Keratinocyte (primary cell): ENCODE measurements at places on chromosomes 11 and 22.

DNA sequence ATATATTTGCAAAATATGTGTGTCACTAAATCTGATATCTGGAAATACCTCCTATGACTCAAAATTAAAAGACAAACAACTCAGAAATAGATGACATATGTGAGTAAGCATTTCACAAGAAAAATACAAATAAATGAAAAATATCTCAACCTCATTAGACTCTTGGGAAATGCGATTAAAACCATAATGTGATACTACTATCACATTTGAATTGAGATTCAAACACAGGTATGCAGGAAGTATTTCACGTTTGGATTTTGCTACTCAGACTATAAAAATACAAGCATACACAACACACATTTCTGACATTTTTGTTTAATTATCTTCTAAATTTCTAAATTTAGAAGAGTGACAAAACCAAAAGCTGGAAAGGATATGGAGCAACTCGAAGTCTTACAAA is 811.9 kb upstream of the LRRC4C start:
- DNase-seq, result no peak

DNA sequence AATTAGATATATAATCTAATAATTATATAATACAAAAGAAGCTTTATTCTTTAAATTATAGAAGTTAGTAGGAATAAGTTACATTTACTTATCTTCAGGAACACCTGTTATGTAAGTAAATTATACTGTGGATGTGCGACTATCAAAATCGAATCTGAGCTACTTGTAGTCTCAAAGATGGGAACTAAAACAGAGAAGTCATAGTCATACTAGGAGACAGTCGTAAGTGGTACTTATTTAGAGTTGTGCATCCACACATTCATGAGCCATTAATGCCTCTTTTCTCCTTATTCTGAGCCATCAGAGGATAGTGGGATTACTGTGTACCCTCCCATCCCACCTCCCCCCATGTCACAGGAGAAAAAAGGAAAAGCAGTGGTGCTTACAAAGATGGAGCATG is 114.4 kb downstream of the CADM1 start:
- no peak for DNase-seq

- DNase-seq, result no peak
These were observed 131.7 kb downstream of the CTTN start for GRCh38 chr11:70530010-70530409.

DNA sequence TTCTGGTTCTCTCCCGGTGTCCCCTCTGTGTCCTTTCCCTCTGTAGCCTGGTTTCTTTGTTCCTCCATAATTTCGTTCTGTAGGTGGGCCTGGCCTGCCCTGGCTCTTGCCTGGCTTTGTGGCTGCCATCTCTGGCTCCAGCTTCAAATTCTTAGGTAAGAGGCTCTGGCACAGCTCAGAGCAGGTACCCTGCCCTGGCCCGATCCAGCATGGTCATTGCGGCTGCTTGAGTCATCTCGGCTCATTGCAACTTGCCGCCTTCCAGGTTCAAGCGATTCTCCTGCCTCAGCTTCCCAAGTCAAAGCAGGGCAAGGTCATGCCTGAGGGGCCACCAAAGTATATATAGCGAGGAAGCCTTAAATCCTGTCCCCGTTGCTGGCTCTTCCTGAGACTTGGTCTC is 76.0 kb downstream of the OSBP2 start:
- no peak for DNase-seq

- DNase-seq, result no peak
These were observed 30.1 kb upstream of the CARS1 start for GRCh38 chr11:3087373-3087772.

DNA sequence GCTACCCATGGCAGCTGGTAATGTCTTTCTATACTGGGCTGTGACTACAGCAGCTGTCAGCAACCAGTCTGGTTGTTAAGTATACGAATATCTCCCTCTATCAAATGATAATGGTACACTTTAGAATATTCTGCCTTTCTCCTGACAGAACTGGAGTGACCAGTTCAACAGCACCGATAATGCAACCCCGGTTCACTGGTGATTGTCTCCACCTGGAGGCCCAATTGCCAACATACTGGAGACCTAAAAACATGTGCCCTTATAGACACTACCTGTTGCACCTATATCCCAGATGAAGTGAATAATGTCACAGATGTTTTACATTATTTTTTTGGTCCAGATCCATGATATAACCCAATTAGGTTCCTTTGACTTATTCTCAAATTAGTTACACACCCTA is 21.1 kb downstream of the OR5P2 start:
- DNase-seq, result no peak

DNA sequence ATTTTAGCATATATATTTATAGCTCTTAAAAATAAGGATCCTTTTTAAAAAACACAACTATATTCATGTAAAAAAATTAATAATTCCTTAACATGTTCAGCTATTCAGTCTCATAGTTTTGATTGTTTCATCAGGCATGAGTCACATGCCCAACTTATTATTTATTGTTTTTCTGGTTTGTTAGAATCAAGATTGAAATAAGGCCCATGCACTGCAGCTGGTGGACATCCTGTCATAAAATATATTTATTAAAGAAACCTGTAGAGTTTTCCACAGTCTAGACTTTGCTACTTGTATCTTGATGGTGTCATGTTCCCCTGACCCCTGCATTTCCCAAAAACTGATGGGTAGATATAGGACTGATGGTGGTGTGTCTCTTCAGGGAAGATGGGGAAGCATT is 77.4 kb downstream of the PARVA start:
- DNase-seq, result no peak

DNA sequence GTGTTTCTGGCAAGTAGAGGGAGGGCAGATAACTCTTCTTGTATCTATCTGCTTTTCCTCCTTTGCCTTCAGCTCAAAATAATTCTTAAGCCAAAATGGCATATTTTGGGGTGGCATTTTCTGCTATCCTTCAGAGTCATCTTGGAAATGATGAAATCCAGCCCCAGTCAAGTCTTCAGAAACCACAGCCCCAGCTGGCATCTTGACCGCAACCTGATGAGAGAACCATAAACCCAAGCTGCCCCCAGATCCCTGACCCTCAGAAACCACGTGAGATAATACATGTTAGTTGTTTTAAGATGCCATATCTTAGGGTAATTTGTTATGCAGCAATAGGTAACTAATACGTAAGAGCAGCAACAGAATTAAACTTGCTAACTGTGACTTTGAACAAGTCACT is 15.1 kb upstream of the PAMR1 start:
- DNase-seq, result no peak

DNA sequence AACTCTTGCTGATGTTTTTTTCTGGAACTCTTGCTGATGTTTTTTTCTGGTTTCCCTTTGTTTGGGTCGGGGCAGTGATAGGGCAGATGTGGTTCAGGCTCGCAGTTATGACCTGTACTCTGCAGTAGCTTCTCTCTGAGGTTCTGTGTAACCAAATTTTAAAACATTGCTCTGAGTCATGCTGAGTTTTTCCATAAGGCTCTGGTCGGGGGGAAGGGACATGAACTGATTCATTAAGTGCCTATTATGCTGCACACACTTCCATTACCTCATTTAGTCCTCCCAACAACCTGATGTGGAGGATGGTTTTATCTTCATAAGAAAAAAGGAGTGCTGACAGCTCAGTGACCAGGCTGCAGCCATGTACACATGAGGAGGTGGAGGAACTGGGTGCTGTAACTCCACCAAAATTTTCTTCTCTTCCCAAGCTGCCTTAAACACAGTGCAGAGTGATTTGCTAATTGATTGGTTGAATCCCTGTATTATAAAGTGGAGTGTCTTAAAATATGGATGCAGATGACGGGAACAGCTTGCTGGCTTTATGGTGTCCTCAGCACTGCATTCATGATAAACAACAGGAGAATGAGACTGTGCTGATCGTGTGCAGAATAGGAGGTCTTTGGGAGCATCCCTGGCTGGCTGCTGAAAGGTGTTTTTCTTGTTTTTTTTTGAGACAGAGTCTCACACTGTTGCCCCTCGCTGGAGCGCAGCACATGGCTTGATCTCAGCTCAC is 19.1 kb downstream of the TNRC6B start:
- DNase-seq, result peak; percentile 54

DNA sequence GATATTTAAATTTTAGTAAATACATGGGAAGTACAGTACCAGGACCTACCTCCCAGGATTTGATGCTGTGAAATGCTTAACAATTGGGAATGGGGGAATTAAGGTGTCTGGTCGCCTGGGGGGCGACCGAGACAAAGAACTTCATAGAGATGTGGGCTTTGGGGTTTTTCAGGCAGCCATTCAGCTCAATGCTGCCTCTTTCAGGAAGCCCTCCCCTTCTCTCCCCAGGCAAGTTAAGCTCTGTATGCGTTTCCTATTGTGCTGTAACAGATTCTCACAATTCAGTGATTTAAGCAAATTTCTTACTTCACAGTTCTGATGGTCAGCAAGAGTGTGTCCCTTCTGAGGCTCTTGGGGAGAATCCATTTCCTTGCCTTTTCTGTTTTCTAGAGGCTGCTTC is 53.8 kb downstream of the KIAA1671 start:
- no peak for DNase-seq
